Sciatic nerve (tissue), 2 donors: ENCODE measurements at places on chromosomes 2 and 18.

- peak; percentile 63 for DNase-seq
Measured at GRCh38 chr2:224069172-224069571, 30.1 kb upstream of the SERPINE2 start.

GRCh38 chr2:26169681-26170414 is 3.0 kb upstream of the GAREM2 start:
- peak; percentile 47 for DNase-seq

DNA sequence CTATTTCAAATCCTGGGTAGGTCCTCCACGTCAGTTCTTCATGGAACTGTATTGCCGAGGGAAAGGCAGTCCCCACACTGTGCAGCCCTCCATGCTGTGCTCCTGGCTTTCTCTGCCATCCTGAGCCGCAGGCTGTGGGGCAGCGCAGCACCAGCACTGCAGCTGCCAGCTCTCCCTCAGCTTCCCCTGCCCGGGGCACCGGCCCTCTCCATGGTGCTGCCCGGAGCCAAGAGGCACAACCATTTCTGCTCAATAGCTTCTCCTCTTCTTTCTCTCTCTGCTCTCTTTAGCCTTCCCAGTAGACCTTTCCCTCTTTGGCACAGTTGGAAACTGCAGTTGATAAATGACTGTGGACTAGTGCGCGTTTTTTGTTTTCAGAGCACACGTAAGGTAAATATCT is 12.1 kb downstream of the ANKRD23 start:
- DNase-seq: no peak

DNA sequence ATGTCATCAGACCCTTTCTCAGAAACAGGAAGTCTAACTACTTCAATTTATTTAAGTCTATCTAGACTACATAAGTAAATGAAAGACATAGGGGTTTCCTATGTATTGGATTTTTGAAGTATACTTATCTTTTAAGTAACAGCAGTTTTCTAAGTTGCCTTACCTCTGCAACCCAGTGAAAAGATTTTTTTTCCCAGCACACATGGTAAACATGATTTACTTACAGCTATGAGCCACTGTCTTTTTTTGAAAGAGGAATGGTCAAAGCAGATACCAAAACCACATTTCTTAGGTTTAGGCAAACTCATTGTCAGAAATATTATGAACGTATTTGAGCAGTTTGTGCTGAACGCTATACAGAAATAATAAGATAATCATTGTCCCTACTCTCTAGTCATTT is 78.7 kb upstream of the OTX1 start:
- no peak for DNase-seq

DNA sequence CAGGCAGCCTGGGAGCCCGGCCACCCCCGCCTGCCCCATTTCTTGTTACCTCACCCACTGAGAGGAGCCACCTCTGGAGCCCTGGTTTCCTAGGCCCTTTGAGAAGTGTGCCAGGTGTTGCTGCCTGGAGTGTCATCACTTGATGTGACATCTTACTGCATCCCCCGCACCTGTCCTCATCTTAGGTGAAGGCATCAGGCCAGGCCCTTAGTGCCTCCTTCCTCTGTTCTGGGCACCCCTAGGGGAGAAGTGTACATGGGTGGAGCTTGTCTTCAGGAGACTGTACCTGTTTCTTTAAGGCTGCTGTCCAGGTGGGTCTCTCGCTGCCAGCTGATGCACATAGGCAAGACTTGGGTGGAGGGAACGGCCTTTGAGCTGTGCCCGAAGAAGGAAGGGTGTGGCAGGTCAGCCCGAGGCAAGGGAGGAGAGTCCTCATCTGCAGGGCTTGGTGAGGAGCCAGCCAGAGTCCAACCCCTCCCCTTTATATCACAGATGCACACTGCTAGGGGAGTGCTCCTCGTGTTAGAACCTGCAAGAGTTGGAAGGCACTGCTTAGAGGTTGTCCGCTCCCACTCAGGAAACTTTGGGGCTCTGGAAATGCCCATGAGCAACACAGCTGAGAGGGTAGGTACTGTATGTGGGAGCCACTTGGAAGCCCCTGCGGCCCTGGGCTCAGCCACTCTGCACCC is 45.9 kb downstream of the NCK2 start:
- no peak for DNase-seq

DNA sequence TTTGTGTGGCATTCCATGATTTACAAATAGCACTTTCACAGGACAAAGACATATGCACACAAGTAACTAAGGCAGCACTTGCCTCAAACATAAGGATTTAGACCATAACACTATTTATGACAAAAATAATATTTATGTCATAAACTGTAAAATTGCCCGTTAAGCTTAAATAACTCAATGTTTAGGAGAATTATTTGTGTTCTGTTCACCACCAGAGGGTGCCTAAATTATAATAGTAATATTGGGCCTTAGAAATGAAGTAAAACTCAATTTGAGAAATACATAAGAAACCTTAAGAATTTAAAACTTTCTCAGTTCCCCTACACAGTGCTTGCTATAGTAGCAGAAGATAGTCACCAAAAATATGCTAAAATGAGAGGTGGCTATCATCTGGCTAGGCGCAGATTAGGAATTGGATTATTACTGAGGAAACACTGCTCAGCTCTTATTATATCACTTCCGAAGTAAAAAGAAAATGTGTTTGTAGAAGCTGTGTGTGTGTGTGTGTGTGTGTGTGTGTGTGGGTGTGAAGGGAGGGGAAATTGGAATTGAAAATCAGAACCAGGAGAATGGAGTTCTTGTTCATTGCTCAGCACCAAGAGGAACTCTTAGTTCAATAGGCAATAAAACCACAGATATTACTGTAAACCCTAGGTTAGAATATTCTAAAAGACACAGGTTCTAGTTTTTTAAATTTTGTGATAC is 4.9 kb upstream of the CHN1 start:
- DNase-seq: no peak
